ENCODE measurements at places on chromosomes 3 and 15.
A peak's percentile ranks its signal among the peaks of the same experiment; 100 is the strongest.

- no peak for DNase-seq
Measured at GRCh38 chr15:46961795-46962194, 755.5 kb upstream of the SEMA6D start.

- DNase-seq = no peak
Measured at GRCh38 chr15:31398677-31399301, 72.2 kb downstream of the KLF13 start.

DNA sequence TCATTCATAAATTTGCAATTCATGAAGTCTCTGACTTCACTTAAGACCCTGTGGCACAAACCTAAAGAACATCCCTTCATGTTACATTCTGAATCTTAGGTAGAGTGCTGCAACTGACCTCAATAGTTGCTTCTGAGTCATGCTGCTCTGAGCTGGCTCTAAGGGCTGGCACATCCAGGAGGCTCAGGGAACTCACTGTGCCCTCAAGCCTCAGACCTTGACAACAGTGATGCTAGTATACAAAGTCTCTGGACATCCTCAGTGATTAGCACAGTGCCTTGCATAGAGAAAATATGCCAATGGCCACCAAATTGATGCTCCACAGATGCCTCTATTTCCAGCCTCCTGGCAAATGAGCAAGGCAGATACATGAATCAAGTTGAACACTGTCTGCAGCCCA lies 740.9 kb upstream of the LMCD1 start:
- no peak for DNase-seq

GRCh38 chr3:105719791-105720190 lies 149.0 kb downstream of the CBLB start:
- DNase-seq = no peak

GRCh38 chr3:53709860-53710674 lies 136.2 kb downstream of the CHDH start:
- DNase-seq = peak; percentile 64

- DNase-seq = no peak
Measured at GRCh38 chr3:181330821-181331563, 341.5 kb upstream of the DNAJC19 start.

DNA sequence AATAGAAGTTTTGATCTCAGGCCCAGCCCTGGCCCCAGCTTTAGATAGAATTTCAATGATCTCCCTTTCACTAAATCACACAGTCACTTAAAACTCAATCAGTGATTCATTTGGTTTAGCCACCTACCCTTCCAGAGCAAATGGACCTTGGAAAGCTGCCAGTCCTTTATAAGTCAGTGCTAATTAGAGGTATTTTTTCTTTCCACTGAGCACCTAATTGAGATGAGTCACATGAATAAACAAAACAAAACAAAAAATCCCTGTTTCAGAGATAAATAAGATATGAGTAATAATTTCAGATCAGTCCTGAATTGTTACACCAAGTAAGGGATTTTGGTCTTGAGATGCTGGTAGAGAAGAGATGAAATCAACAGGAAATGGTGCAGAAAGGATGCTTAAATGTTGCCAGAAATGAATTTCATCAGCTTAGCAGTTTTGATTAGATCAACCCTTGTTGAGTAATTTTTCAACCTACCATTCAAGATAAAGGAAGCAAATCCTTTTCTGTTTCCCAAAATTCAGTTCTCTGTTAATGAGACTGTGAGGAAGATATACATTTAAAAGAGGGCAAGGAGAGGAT lies 352.0 kb upstream of the COL8A1 start:
- no peak for DNase-seq

DNA sequence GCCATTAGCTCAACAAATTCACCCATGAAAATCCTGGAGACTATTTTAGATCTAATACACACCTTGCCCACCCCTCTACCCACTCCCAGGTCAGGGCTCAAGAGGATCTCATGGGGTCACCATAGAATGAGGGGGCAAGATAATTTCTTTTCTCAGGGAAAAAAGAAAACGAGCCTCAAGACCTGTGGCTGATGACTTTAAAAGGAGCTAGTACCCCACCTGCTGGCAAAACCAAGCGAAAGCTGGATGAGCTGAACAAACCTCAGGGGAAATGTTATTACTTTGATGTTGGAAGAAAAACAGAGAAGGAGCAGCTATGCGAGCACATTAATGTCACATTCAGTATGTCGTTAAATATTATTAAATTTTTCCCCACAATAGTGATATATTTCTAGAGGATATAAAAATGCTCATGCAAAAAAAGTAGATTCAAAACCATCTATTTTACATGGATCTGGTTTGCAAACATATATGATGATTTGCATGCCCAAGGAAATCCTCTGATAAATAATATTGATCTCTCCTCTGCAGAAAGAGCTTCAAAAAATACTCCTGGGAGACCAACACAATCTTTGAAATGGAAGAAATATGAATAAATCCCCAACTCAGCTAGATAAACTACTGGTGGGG lies 37.7 kb downstream of the PLD1 start:
- DNase-seq = peak; percentile 44

- DNase-seq = no peak
Measured at GRCh38 chr15:69780981-69781380, 316.7 kb downstream of the TLE3 start.
